GM19239 (cell line): ENCODE measurements at places on chromosomes 5 and 9.

- no peak for DNase-seq
Observed at GRCh38 chr5:56152437-56152836, 80.7 kb downstream of the ANKRD55 start.

DNA sequence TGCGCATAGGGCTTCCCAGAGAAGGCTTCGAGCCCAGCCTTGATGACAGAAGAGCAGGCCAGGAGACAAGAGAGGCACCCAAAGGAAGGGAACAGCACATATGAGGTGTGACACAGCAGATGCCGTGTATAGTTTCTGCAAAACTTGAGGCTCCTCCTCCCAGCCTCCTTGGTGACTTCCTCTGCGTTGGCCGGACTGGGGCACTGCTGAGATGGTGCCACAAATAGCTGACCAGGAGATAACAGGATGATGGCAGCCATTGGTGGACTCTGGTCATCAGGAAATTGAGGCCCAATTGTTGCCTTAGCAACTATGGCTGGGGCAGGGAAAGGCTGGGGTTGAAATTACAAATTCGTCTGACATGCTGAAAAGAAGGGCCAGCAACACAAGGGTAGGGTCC lies 4.8 kb upstream of the ZNF79 start:
- DNase-seq, result no peak

- DNase-seq, result no peak
Observed at GRCh38 chr5:160366230-160366629, 4.2 kb downstream of the C1QTNF2 start.

- DNase-seq, result no peak
Observed at GRCh38 chr5:84578226-84578625, 193.5 kb upstream of the EDIL3 start.

DNA sequence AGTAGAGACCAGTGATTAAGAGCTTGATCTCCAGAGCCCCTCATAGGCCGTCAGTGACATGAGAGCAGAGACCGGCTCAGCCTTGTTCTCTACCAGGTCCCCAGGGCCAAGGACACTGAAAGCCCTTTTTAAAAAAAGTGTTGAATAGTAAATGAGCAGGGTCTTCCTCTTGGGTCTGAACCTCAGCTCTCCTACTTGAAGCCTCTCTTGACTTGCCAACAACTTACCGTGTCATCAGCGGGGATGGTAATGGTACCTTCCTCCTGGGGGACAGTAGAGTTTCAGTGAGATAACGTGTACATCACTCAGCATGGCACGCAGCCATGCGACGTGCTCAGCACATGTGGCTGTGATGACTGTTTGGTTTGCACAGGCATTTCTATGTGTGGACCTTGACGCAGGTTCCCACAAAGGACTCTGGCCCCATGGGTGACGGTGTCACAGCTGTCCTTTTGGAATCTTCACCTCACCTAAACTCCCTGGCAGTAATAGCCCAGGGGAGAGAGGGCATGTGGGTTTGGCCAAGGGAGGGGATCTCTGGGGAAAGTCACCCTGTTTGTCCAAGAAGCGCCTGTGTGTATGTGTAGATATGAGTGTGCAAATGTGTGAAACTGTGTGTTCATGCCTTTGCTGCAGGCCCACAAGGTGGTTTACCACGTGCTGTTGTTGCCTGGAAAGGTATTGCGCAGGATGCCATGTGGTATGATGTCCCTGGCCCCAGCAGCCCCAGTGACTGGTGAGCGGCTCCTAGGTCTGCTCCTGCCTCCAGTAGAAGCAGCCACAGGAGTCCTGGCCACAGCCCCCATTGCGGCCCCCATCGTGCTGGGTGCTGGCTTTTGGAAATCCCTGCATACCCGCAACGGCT lies 18.7 kb downstream of the ERGIC1 start:
- DNase-seq, result no peak

DNA sequence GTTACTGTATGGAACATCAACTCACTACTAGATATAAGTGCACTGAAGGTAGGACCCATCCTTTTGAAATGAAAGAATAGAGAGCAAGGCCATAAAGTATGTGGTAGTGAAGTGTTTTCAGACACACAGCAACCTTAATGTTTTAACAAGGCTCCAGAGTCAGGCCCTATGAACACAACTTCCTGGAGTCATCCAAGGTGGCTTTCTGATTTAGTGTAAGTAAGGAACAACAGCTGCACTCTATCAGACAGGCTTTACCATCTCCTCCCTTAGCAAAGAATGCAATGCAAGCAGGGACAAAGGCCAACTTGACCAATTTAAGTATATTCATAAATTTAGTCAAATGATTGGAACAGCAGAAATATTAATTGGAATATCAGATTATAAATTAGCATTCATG lies 90.1 kb downstream of the MPDZ start:
- no peak for DNase-seq

GRCh38 chr5:135140446-135141204 lies 106.6 kb upstream of the PITX1 start:
- no peak for DNase-seq

- DNase-seq, result no peak
Observed at GRCh38 chr5:44833249-44833648, 24.5 kb downstream of the MRPS30 start.

- no peak for DNase-seq
Observed at GRCh38 chr5:157198277-157198986, 17.8 kb downstream of the ITK start.

GRCh38 chr5:178495706-178496105 lies 94.5 kb downstream of the COL23A1 start:
- DNase-seq, result no peak

DNA sequence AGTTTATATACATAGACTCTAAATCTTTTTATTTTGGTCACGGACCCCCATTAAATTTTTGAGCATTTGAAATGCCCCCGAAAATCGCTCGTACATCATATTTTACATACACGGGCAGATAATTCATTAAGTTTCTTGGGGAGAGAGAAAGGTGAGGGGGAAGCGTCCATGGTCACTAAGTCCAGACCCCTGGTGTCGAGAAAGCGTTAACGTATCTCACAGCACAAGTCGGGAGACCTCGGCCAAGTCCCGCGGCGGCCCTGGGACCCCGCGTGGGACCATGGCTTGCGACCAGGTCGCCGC lies 794 bp downstream of the PTBP3 start:
- no peak for DNase-seq

GRCh38 chr5:167853421-167853820 lies 438.0 kb upstream of the WWC1 start:
- DNase-seq, result no peak

- DNase-seq, result peak; percentile 74
Observed at GRCh38 chr5:55534436-55535198, at the start of gene PLPP1. TSS of gene PLPP1 (minus strand) at chr5:55534964. CDS start at chr5:55534629, 335 bp downstream.

DNA sequence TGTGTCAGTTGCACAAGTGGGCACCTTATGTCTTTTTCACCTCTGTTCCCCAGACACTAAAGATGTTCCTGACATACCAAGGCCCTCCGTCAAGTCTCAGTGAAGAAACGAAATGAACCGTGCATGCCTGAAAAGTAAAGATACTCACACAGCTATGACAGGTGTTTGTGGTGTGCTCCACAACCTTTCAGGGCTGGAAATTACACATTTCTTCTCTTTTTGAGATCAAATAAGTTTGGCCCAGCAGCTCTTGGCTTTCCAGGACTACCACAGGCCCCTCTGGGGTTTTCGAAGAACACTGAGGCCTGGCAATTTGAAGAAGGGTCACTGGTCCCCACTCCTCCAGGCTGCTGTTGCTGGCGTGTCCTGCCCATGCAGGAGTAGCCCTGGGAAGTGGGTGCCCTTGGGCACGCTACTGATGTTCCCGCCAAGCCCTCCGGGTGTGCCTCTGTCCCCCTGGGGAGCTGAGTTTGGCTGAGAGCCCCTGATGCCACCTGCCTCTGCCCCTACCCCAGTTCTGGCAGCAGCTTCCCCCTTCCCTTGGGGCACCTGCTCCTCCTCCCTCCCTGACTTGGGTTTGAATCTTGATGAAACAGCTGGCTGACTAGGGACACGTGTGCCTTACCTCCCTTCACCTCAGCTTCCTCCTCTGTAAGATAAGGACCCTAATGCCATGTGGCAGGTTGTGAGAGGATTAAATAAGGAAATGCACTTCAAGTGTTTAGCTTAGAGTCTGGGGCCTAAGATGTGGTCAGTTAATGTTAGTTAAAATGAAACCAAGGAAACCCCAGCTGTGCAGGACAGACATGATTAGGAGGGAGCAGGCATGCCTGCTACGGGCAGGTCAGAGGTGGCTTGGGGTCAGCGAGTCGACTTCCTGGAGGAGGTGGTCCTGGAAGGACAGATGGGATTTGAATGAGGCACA lies 49.1 kb upstream of the GADD45G start:
- no peak for DNase-seq

GRCh38 chr5:73729329-73729728 lies 103.3 kb downstream of the ARHGEF28 start:
- DNase-seq, result no peak

DNA sequence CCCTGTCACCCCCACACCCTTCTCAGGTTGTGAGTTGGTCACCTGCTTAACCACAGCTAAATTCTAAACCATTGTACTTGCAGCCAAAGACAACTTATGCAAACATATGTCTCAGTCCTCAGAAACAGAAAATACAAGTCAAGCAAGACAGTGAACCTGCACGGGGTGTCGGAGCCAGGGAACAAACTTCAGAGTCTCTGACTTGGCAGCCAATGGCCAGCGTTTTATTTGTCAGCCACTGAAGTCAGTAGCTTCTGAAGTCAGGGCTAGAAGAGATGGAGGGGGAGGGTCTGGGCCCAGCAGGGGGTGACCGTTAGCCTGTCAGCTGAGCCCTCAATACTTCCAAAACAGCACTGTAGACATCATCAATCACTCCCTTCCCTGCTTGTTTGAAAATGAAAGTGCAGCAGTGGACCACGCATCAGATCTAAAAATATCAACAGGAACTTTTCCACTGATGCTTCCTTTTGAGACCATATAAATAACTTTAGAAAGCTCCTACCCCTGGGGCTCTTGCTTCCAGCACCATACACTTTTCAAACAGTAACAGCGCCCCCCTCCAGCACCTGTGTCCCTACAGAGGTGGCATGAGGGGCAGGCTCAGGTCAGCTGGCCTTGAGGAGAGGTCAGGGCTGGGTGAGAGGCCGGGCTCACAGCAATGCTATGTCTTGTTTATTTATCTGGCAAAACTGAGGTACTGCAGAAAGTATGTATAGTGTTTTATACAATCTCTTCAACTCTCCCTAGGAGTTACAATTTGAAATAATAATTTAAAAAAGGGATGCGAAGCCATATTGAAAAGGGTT lies 142.5 kb downstream of the ACER2 start:
- no peak for DNase-seq

- DNase-seq, result no peak
Observed at GRCh38 chr9:5688109-5688508, 59.2 kb downstream of the RIC1 start.

DNA sequence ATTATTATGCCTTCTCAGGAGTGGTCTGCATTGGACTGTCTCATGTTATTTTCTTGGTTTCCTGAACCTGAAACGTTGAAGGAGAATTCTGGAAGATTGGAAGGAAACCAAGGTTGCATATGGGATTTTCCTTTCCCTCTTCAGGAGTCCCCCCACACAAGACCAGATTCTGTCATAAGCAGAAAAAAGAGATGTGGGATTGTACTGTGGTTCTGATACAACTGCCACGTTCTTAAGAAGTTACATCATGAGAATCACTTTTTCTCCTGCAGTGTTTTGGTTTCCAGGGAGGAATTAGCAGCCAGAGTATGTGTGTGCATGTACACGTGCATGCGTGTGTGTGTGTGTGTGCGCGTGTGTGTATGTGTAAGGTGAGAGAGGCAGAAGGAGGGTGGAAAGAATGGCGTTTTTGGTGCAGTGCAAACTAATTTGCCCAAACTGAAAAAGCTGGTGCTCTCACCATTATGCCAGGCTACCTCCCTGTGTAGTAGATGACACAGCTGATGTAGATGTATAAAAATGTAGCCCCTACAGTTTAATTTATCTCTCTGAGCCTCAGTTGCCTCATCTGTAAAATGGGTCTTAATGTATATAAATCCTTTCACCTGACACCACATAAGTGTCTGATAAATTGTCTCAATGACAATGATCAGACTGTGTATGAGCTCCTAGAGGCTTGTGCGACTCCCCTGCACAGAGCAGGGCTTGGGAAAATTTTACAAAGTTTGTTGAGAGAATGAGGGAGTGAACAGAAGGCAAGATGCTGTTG lies 38.6 kb downstream of the RALGPS1 start:
- no peak for DNase-seq

GRCh38 chr9:111008158-111009075 lies 29.9 kb downstream of the LPAR1 start:
- no peak for DNase-seq

GRCh38 chr9:16721972-16722371 lies 148.5 kb downstream of the BNC2 start:
- no peak for DNase-seq

DNA sequence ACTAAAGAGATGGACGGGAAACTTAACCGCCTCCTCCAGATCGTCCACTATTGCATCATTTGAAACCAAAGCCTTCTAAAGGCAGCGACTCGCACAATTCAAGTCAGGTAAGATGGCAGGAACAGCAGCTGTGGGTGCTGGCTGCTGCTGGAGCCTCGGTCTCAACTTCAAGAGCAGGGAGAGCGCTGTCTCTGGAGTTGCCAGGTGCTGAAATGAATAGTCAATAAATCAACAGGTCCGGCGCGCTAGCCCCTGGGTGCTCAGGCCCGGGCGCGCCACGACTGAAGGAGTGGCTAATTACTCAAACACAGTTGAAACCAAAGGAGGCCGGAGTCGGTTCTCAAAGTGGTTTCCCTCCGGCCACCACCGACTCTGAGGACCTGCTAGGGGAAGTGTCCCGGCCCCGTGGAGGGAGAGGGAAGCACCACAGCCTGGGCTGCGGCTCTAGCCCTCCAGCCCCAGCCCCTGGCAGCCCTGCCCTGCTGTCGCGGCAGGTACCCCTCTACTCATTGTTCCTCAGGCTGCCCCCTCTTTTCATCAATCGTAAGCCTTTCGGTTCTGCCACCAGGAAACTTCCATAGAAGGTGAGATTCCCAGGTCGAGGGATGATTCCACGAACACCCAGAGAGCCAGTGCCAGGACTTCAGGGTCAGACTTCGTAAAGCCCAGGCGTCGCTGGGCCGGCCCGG lies 804 bp downstream of the TTC39B start:
- DNase-seq, result peak; percentile 8
